Cortex of kidney (tissue), 1 donor: ENCODE measurements at places on chromosomes 12 and 14.

DNA sequence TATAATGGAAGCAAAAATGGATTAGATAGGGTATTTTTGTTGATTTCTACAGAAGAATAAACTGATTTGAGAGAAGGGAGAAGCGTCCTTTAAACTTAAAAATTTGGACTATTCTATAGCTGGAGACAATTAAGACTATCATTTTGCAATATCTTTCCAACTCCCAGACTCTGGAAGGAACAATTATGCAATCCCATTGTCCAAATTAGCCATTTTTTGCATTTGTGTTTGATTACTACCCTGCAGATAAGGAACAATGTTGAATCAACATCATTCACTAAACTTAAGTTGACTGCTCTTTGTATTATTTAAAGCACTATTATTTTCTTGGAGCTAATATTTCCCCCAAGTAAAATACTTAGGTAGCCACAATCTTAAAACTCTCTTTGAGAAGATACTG, 34.8 kb upstream of the SELPLG start:
- DNase-seq, result no peak

GRCh38 chr14:105944632-105945610, 418.5 kb downstream of the TMEM121 start:
- no peak for DNase-seq

DNA sequence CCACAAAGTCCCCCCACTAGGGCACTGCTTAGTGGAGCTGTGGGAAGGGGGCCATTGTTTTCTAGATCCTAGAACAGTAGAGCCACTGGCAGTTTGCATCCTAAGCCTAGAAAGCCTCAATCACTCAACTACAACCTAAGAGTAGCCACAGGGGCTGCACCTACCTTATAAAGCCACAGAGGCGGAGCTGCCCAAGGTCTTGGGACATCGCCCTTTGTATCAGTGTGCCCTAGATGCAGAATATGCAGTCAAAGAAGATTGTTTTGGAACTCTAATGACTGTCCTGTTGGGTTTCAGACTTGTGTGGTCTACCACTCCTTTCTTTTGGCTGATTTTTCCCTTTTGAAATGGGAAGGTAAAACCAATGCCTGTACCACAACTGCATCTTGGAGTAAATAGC, 59.5 kb downstream of the ATP2B1 start:
- no peak for DNase-seq

GRCh38 chr14:36618641-36619040, 36.2 kb upstream of the NKX2-8 start:
- no peak for DNase-seq

DNA sequence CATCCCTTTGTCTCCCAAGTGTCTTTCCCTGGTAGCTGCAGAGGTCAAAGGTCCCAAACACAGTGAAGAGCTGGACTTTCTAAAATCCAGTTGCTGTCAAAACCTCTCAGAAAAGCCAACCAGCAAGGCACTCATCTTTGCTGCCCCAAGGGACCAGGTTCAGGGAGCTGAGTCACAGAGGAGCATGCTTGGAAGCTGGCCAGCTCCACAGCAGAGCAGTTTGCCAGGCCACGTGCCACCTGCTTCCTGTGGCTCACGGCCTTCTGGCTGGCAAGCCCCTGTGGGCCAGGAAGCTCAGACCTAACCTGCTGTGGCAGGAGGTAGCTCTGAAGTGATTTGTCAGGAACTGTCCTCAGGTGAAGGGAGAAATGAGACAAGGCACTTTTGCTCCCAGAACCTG, 3.6 kb downstream of the ISCU start:
- DNase-seq, result no peak

GRCh38 chr12:4286771-4287317, 13.3 kb downstream of the CCND2 start:
- DNase-seq, result no peak

DNA sequence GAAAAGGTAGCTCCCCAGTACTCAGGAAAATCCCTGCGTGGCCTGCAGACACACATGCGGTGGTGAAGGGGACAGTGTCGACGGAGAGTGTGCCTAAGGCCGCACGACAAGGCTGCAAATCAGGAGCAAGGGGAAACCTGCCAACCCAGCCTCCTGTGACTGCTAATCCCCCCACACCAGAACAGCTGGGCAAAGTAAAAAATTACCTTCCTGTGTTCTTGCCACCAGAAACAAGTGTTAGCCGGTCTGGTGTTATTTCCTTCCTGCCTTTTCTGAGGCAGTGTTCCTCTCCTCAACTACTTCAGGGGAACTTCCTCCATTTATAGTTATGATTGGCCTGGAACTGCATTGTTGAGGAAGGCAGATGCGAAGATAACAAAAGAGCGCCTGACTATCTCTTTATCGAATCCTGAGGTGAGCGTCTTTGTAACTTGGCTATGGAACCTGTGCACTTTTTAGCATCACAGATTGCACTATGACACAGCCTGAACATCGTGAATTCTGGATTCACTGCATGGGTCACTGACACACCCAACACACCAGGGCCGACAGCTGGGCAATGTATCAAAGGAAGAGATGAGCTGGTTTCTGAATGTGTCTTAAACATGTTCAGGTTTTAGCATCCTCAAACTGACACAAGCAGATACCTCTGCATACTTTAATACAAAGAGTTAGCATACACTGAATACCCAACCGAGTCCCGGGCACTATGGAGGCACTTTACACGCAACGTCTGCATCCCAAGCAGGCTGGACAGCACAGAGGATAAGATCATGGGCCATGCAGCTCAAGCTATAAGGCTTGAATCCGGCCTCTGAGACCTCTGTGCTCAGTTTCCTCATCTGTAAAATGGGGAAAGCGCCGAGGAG, 28.9 kb downstream of the SLC15A4 start:
- DNase-seq, result no peak

DNA sequence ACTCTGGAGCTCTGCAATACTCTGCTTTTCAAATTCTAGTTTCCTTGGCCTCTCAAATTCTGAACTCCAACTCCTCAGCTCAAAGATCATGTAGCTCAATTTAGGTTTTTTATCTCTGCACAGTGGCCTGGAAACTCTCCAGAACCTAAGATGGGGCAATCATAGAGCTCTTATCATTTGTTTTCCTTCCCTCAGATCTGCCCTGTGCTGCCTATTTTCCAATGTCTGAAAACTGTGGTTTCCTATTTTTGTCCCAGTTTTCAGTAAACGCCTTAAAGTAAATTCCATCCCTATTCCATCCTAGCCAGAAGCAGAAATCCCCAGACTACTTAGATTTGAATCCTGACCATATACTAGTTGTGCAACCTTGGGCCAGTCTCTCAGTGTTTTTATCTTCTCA, 73.2 kb downstream of the CEP83 start:
- DNase-seq, result no peak

DNA sequence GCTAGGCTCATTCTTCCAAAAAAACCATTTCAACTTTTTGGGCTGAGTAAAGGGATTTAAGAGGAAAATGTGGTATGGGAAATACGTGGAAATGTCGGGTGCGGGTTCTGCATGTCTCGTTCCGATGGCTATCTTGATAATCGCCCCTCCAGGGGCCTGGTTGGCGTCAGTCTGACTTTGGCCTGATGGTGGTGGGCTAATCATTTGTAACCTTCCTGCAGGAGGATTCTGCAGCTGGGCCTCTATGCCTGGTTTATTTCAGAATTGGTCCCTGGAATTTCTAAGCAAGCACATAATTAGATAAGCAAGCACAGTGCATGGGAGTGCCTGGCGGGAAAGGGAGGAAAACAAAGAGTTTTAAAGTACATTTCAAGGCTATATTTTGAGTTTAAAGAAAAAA, 14.8 kb upstream of the SLC4A8 start:
- DNase-seq, result no peak

DNA sequence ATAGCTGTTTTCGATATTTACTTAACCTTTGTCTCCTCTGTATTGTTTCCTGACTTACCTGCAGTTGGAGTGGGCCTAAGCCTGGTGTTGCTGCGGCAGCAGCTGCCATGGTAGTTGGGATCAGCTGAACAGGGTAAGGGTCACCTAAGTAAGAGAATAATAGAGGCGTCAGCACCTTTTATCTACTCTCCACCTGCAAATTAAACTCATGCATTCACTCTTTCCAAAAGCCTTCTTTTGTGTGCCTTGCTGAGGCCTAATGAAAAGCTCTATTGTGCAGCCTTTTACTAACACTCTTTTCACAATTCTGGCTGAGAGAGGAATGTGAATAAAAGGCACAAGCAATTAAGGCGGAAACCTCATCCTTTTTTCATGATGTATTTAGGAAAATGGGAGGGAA, 308.7 kb downstream of the SOX5 start:
- DNase-seq, result no peak

- DNase-seq, result no peak
These were observed 12.8 kb downstream of the MEG3 start for GRCh38 chr14:100838493-100839314.
